Transverse colon (tissue), 4 donors: ENCODE measurements at places on chromosomes 12 and 14. TPM values are rescaled to one million over a fixed set of nuclear protein-coding genes. Genes with fewer than 3 reads are reported as not detected.

- no peak overlapping the region for H3K27ac ChIP-seq
- no peaks in the 10 kb centered on the region for H3K36me3 ChIP-seq
- no peaks in the 10 kb centered on the region for H3K27me3 ChIP-seq
- H3K4me1 ChIP-seq, result no peaks in the 10 kb centered on the region
Observed at GRCh38 chr12:14284184-14284722, 81.2 kb upstream of the ATF7IP start.

DNA sequence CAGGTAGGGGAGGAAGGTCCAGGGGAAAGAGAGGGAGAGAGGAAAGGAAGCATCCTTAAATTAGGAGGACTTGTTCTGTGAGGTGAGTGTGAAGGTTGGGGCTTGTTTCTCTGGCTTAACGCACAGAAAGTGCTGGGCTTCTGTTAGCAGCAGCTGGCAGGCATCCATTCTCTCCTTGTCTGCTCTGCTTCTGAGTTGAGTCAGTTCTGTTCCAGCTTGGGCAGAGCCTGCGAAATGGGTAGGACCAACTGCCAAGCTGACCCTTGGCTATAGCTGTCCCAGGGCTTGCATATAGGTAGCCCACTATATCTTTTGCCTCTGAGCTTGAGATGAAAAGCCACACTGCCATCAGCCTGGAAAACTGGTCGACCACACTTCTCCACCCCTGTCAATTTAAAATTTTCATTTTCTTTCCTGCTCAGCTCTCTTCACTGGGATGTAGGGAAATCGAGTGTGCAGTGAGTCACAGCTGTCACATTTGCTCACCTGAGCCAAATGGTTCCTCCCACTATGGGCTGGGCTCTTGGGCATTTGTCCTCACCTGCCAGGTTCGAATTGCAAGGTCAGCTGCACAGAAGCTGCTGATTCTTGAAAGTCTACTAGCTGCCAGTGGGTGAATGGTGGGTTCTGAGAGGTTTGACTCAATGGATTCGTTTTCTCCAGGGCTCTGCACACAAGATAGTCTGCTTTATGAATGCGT, 256.4 kb upstream of the PWP1 start:
- DNase-seq, result peak; percentile 27
- H3K4me3 ChIP-seq, result no peak overlapping the region
- H3K36me3 ChIP-seq, result no peaks in the 10 kb centered on the region
- H3K27ac ChIP-seq, result no peak overlapping the region
- no peaks in the 10 kb centered on the region for H3K4me1 ChIP-seq

DNA sequence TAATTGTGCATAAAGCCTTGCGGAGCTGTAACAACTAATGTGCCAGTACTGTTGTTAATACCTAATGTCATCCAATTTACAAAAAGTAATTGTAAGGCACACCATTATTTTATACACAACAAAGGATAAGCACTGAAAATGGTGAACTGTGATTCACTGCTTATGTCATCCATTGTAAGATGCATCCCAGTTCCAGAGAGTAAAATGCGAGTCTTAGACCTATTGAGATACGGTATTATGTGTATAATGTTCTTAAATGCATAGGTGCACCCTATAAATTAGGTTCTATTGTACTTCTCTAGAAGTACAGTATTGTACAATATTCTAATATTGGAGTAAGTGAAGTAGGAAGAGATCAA, 406 bp downstream of the PARP2 start:
- H3K27me3 ChIP-seq, result no peaks in the 10 kb centered on the region
- H3K36me3 ChIP-seq, result no peaks in the 10 kb centered on the region
- no peak for DNase-seq
- no peaks in the 10 kb centered on the region for H3K4me1 ChIP-seq

DNA sequence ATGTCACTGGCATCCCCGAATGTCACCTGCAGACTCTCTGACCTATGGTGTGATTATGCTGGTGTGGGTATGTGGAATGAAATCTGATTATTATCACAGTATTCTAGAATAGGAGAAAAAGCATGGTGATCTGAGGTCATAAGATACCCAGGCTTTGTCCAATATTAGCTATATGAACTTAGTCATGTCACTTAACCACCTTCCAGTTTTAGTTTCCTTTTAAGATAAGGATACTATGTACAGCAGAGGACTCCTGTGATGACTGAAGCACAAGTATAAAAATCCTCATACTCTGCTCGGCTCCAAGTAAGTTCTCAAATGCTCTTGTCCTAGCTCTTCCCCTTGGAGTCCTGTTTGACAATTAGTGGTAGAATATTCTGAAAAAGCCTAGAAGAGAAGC, 2.8 kb downstream of the GNS start:
- H3K27ac ChIP-seq, result no peak overlapping the region
- no peaks in the 10 kb centered on the region for H3K36me3 ChIP-seq
- no peak for DNase-seq
- no peak overlapping the region for H3K4me3 ChIP-seq

GRCh38 chr14:103886304-103887169, 39.2 kb upstream of the PPP1R13B start:
- H3K27ac ChIP-seq, result no peak overlapping the region
- H3K4me3 ChIP-seq, result no peak overlapping the region
- no peaks in the 10 kb centered on the region for H3K27me3 ChIP-seq
- no peak for DNase-seq
- no peaks in the 10 kb centered on the region for H3K36me3 ChIP-seq
- peaks cover 54% of the 10 kb centered on the region for H3K4me1 ChIP-seq

- no peak overlapping the region for H3K27ac ChIP-seq
- no peaks in the 10 kb centered on the region for H3K36me3 ChIP-seq
- no peaks in the 10 kb centered on the region for H3K4me1 ChIP-seq
- no peaks in the 10 kb centered on the region for H3K27me3 ChIP-seq
Observed at GRCh38 chr12:124039276-124039675, 66.3 kb downstream of the ZNF664 start.

DNA sequence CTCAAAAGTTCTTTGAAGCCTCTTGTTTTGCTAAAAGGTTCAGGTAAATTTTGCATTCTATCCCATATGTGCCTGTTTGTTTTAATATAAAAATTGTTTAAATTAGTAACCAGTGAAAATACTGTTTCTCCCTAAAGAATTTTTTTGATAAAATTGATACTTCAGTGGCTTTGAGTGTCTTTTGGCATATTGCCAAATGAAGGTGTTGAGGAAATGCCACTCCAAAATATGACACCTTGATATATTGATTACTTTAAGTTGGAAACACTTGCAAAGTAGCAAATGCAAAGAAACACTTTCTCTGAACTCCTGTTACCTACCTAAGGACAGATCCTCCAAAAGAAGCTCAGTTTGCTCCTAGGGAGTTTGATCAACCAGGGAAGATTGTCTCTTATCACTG, 8.4 kb downstream of the STYX start:
- DNase-seq, result no peak
- no peak overlapping the region for H3K4me3 ChIP-seq
- H3K27ac ChIP-seq, result no peak overlapping the region
- no peaks in the 10 kb centered on the region for H3K36me3 ChIP-seq
- H3K4me1 ChIP-seq, result no peaks in the 10 kb centered on the region
- H3K27me3 ChIP-seq, result no peaks in the 10 kb centered on the region

- no peak overlapping the region for H3K4me3 ChIP-seq
- H3K4me1 ChIP-seq, result no peaks in the 10 kb centered on the region
- no peaks in the 10 kb centered on the region for H3K36me3 ChIP-seq
- no peak for DNase-seq
- no peaks in the 10 kb centered on the region for H3K27me3 ChIP-seq
Observed at GRCh38 chr12:41981013-41981412, 163.7 kb downstream of the GXYLT1 start.

GRCh38 chr14:98835825-98836100, 436.2 kb downstream of the BCL11B start:
- no peak for DNase-seq
- H3K27ac ChIP-seq, result no peak overlapping the region
- no peaks in the 10 kb centered on the region for H3K4me1 ChIP-seq
- no peaks in the 10 kb centered on the region for H3K36me3 ChIP-seq
- no peak overlapping the region for H3K4me3 ChIP-seq
- no peaks in the 10 kb centered on the region for H3K27me3 ChIP-seq

DNA sequence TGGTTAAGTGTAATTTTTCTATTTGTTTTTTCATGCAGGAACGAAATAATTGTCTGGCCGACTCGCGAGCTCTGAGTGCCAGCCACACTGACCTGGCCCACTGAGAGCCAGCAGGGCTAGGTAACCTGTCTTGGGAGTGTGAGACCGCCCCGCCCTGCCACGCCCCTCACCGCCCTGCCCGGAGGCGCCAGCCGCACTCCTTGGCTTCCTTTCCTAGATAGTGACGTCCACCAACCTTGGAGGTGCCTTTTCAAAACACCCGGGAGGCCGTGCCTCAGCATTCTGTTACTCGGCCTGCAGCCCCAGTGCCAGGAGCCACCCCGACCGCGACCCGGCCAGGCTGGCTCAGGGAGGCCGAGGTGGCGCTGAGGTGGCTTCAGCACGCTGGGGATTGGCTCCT, 21.7 kb downstream of the XRCC3 start:
- peak overlapping the region; percentile 55 for H3K27ac ChIP-seq
- no peaks in the 10 kb centered on the region for H3K27me3 ChIP-seq
- H3K36me3 ChIP-seq, result no peaks in the 10 kb centered on the region
- no peak overlapping the region for H3K4me3 ChIP-seq
- peak; percentile 85 for DNase-seq

DNA sequence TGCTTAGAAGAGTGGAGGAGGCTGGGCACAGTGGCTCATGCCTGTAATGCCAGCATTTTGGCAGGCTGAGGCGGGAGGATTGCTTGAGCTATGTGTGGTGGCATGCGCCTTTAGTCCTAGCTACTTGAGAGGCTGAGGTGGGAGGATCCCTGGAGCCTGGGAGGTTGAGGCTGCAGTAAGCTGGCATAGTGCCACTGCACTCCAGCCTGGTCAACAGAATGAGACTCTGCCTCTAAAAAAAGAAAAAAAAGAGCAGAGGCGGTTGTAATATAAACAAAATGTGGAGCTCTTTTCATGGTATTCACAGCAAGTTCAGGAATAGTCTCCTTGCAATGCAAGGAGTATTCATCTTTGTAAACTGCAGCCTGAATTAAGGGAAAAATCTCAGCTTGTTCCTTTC, 27.2 kb downstream of the ARID2 start:
- H3K27ac ChIP-seq, result no peak overlapping the region
- H3K27me3 ChIP-seq, result no peaks in the 10 kb centered on the region
- no peak for DNase-seq
- no peak overlapping the region for H3K4me3 ChIP-seq

DNA sequence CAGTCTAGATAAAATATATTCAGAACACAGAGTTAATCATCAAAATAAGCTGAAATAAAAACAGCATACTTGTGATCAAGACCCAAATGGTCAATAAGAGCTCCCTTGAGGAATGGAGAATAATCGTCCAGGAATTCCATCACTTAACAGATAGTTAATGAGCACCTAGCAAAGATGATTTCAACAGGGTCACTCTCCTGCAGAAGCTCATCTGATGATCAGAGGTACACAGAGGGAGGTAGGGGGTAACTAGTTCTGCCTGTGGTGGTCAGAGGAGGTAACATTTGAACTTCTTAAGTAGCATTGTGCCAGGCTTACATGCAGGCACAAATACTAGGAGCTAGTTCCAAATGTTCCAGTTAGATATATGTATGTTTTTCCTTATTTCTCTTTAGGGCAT, 9.5 kb downstream of the MED13L start:
- H3K4me1 ChIP-seq, result peaks cover 22% of the 10 kb centered on the region
- no peaks in the 10 kb centered on the region for H3K27me3 ChIP-seq
- no peak for DNase-seq
- no peaks in the 10 kb centered on the region for H3K36me3 ChIP-seq
- H3K4me3 ChIP-seq, result no peak overlapping the region
- H3K27ac ChIP-seq, result no peak overlapping the region

DNA sequence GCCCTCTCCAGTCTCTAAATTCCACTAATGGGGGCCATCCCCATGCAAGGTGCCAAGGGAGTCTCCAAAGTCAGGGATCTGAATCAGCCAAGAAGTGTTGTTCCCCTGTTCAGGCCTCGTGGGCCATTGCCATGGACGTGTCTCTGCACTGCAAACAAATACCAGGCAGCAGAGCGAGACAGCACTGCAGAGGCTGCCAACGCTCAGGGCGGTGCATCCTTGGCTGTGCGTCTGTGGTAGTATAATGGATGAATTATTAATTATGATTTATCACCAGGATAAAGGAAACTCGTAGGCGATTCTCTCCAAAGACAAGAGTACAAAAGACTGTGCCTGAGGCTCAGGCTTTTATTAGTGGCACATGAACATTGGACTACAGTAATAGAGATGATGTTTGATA, 122.3 kb upstream of the NTF3 start:
- no peak overlapping the region for H3K27ac ChIP-seq
- no peak for DNase-seq
- H3K27me3 ChIP-seq, result no peaks in the 10 kb centered on the region
- H3K4me3 ChIP-seq, result no peak overlapping the region

DNA sequence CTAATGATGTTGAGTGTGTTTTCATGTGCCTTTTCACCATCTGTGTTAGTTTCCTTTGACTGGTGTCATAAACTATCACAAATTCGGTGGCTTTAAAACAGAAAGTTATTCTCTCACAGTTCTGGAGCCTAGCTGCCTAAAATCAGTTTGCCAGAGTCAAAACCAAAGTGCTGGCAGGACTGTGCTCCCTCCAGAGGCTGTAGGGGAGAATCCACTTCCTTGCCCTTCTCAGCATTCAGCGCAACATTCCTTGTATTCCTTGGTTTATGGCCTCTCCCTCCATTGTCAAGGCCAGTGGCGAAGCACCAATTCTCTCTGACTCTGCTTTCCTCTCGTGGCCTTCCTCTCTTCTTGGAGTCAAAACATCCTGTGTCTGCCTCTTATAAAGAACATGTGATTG, 174.2 kb upstream of the PDE3A start:
- no peak overlapping the region for H3K27ac ChIP-seq
- H3K36me3 ChIP-seq, result no peaks in the 10 kb centered on the region
- no peaks in the 10 kb centered on the region for H3K4me1 ChIP-seq
- DNase-seq, result no peak
- no peaks in the 10 kb centered on the region for H3K27me3 ChIP-seq
- H3K4me3 ChIP-seq, result no peak overlapping the region

The KIF5A gene
- total RNA-seq, result 1.6 TPM

The KLHL28 gene
- 17.6 TPM for total RNA-seq

The A2ML1 gene
- not detected for total RNA-seq

The ZFC3H1 gene
- total RNA-seq, result 62.4 TPM

The HOXC13 gene
- not detected for total RNA-seq

The METAP2 gene
- 39.3 TPM for total RNA-seq

The VAMP1 gene
- total RNA-seq, result 15.3 TPM
